ENCODE measurements at places on chromosomes 16 and 17. TPM values are rescaled to one million over a fixed set of nuclear protein-coding genes. Genes with fewer than 3 reads are reported as not detected.

GJC1 gene
- total RNA-seq: 48.4 TPM

AKAP1 gene
- 8.2 TPM for total RNA-seq

KRT24 gene
- total RNA-seq: not detected

DNA sequence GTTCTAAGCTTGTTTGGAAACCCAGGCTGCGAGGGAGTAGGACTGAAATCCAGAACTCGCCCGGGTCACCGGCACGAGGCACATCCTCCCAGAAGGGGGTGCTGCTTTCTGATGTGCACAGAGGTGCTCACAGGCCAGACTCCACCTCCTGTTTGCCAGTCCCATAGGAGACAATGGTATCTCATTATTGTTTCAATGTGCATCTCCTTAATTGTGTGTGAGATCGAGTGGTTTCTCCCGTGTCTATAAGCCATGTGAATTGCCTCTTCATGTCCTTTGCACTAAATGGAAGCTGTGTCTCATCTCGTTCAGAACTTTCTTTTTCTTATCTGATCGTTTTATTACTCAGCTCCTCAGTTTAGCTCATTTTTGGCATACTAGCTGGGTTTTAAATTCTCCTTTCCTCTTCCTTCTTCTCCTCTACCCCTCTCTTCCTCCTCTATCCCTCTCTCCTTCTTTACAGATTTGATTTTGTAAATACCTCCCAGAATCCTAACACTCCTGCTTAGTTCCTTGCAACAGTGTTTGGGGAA lies 32.1 kb upstream of the PRKCB start:
- no peaks in the 10 kb centered on the region for H3K27me3 ChIP-seq
- H3K27ac ChIP-seq: no peak overlapping the region
- DNase-seq: peak; percentile 16

- H3K4me1 ChIP-seq: no peaks in the 10 kb centered on the region
- H3K27me3 ChIP-seq: peaks cover 56% of the 10 kb centered on the region
- DNase-seq: no peak
- no peak overlapping the region for H3K4me3 ChIP-seq
- no peak overlapping the region for H3K27ac ChIP-seq
Observed at GRCh38 chr17:77867308-77867781, 91.2 kb upstream of the TNRC6C start.

DNA sequence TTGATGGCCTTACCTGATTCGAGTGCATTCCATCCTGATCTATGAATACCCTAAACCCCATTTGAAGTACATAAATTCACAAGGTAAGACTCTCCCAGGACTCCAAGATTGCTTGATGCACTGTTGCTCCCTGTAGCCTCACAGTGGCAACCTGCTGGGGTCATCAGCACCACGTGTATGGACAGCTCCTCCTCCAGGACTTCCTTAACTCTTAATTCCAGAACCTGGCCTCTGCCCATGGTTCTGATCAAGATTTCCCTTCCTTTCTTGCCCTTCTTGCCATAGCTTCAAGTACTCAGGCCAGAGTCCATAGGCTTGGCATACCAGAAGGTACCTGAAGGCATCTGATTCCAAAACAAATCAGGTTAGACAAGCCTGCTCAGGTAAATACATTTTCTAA lies 34.0 kb upstream of the NLK start:
- no peaks in the 10 kb centered on the region for H3K4me1 ChIP-seq
- H3K27ac ChIP-seq: no peak overlapping the region
- H3K27me3 ChIP-seq: peaks cover 16% of the 10 kb centered on the region
- peak; percentile 48 for DNase-seq
- H3K4me3 ChIP-seq: no peak overlapping the region

DNA sequence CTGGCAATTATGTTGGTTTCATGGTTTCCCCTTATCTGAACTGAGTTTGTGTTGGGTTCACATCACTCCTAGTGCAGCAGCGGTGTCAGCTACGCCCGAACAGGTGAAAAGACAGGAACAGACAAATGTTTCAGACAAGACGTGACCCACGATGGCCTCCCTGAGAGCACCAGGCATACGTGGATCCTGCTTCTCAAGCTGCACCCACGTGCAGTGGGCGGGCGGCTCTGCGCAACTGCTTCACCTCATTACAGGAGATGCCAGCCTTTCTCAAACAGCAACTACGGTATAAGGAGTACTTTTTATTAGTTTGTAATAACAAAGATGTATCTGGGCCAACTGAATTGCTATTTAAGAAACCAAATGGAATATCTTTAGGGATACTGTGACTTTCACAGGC lies 32.8 kb upstream of the SLC38A8 start:
- no peak for DNase-seq
- peaks cover 6% of the 10 kb centered on the region for H3K4me1 ChIP-seq
- H3K27ac ChIP-seq: no peak overlapping the region
- no peaks in the 10 kb centered on the region for H3K36me3 ChIP-seq
- H3K4me3 ChIP-seq: no peak overlapping the region

DNA sequence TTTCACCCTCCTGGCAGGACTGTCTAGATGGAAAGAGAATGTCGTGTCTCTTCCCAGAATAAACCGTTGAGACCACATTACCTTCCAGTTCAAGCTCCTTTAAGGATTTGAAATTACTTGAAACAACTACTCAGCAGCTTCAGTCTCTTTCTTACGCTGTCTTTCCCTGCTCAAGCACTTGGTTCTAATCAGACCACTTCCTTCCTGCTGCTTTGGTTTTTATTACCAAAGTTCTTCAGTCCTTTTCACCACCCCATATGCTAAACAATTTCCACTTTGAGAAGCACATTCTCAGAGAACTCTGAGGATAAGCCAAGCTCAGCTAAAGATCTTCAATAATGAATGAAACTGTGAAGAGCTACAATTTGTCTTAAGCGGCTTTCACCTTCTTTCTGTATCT lies 105.4 kb downstream of the STX8 start:
- H3K27ac ChIP-seq: peak overlapping the region; percentile 1
- no peak overlapping the region for H3K4me3 ChIP-seq
- DNase-seq: no peak
- H3K36me3 ChIP-seq: peaks cover 6% of the 10 kb centered on the region
- H3K4me1 ChIP-seq: peaks cover 37% of the 10 kb centered on the region
- peaks cover 1% of the 10 kb centered on the region for H3K27me3 ChIP-seq

GRCh38 chr17:21105064-21105894 lies 21.5 kb upstream of the DHRS7B start:
- no peaks in the 10 kb centered on the region for H3K4me1 ChIP-seq
- H3K27ac ChIP-seq: no peak overlapping the region
- H3K36me3 ChIP-seq: no peaks in the 10 kb centered on the region
- peaks cover 14% of the 10 kb centered on the region for H3K27me3 ChIP-seq
- no peak overlapping the region for H3K4me3 ChIP-seq

GRCh38 chr17:27535975-27536374 lies 79.7 kb downstream of the KSR1 start:
- peak overlapping the region; percentile 13 for H3K27ac ChIP-seq
- H3K27me3 ChIP-seq: peaks cover 10% of the 10 kb centered on the region
- H3K4me1 ChIP-seq: peaks cover 54% of the 10 kb centered on the region
- no peak overlapping the region for H3K4me3 ChIP-seq

All from HFFc6 (cell line).